ENCODE measurements at places on chromosomes 11 and 22.

DNA sequence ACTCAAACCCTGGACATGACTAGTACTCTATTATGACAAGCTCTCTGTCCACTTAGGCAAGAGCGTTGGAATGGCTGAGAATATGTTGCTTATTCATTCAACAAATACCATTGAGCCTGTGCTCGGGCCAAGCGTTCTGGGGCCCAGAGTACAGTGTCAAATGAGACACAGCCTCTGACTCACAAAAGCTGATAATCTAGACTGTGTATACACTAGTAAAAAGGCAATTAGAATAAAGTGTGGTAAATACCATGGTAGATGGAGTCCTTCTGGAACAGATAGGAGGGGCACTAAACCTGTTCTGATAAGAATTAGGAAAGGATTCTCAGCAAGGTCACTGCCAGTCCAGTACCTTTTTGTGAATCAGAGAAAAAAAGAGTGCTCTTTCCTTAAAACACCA lies 24.7 kb downstream of the KCNE3 start:
- no peak for DNase-seq

- peak; percentile 54 for DNase-seq
These were observed 6.8 kb downstream of the ST14 start for GRCh38 chr11:130166457-130166784.

DNA sequence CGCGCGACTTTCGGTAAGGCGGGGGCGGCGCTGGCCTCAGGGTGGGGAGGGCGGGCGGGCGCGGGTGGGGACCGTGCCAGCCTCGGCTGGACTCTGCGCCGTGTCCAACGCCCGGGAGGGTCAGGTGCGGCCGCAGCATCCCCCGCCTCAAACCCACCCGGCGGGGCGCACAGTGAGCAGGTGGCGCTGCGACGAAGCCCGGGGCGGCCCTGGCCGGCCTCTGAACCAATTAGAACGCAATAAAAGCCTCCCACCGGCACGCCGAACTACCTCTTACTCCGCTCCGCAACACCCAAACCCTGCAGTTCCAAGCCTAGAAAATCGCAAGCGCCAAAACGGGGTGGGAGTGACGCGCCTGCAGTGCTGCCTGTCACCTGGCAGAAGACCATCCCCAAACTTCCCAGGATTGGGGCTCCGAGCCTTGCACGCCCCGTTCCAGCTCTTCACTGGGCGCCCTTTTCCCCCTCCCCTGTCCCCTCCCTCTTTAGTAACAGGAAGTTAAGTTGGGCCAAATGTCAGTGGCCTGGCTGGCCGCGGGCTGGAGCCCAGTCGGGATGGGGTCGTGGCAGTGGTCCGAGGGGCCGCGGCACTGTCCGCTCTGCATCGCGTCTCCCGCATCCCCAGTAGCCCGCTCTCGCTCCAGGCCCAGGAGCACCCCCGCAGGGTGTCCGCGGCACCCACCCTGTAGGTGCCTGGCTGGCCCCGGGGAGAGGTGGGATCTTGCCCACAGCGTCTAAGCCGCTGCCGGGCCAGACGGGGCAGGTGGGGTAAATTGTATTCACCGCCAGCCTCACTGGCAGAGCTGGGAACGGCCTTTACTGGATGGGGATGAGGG lies 541 bp downstream of the MICAL2 start:
- peak; percentile 47 for DNase-seq

GRCh38 chr11:7501894-7502293 lies 11.9 kb upstream of the PPFIBP2 start:
- DNase-seq = no peak

DNA sequence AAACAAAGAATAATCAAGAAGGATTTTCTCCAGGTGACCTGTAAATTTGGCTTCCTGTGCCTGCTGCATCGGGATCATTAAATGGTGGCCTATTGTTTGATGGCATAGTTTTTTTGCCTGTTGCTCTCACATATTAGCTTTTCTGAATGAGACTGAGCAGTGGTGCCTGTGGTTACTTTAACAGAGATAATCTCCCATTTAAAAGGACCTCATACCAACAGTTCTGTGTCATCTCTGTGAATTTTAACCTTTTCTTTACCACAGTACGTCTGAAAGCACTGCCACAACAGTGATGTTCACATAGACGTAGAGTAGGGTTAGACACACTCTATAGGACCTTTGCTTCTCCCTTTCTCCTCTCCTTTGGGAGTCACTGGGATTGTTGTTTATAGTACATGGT lies 22.9 kb upstream of the RCE1 start:
- DNase-seq = no peak

DNA sequence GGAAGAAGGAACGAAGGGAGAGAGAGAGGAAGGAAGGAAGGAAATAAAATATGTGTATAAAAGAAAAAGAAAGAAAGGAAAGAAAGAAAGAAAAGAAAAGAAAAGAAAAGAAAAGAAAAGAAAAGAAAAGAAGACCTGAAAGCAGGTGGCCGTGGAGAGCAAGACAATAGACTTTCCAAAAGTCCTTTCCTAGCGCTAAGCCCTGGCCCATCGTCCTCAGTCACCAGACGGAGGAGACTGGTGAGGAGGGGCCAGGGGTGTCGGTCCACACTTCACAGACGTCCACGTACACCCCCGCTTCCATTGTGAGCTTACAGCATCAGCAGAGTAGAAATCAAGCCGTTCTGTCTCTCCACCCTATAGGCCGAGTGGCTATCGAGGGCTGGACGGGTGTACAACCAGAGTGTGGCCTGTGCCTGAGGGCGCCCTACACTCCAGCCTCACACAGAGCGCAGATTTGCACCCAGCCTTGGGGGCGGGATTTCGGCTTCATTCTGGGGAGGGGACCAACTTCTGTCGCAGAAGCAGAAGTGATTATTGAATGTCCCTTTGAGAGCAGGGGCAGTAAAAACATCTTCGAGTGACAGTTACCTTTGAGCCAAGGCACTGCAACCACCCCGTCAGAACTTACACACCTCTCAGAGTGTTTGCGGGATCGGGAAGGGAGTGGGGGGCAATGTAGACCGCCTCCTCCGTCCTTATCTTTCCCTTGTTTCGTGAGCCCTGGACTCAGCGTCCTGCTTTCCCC lies 2.0 kb upstream of the BSX start:
- no peak for DNase-seq

GRCh38 chr11:2535673-2536439 lies 91.0 kb downstream of the KCNQ1 start:
- DNase-seq = no peak

GRCh38 chr11:126573325-126573978 lies 218.0 kb downstream of the ST3GAL4 start:
- DNase-seq = no peak

DNA sequence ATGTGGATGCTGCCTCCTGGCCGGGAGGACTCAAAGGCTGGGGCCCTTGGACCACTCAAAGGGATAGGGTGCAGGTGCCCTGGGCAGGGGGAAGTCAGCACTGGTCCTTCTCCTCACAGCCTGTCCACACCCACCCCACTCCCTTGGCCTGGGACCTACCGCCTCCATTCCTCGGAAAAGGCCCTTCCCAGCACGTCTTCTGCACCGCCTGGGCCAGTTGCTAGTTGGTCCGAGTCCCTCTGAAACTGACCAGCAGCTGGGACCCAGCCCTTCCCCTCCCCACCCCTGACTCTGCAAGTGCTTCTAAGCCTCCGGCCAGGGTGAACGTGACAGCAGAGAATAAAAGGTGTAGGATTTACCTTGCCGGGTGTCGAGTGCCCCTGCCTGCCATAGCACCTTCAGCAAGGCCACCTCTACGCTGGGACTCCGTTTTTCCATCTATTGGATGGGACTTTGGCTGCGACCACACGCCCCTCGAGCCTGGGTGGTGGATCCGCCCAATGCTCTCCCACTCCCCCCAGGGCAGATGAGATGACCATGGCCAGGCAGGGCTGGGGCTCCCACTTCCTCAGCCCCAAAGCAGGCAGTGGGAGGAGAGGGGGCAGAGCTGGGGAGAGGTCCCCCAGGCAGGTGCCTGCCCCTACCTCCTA lies 37.3 kb downstream of the OSBPL5 start:
- no peak for DNase-seq

DNA sequence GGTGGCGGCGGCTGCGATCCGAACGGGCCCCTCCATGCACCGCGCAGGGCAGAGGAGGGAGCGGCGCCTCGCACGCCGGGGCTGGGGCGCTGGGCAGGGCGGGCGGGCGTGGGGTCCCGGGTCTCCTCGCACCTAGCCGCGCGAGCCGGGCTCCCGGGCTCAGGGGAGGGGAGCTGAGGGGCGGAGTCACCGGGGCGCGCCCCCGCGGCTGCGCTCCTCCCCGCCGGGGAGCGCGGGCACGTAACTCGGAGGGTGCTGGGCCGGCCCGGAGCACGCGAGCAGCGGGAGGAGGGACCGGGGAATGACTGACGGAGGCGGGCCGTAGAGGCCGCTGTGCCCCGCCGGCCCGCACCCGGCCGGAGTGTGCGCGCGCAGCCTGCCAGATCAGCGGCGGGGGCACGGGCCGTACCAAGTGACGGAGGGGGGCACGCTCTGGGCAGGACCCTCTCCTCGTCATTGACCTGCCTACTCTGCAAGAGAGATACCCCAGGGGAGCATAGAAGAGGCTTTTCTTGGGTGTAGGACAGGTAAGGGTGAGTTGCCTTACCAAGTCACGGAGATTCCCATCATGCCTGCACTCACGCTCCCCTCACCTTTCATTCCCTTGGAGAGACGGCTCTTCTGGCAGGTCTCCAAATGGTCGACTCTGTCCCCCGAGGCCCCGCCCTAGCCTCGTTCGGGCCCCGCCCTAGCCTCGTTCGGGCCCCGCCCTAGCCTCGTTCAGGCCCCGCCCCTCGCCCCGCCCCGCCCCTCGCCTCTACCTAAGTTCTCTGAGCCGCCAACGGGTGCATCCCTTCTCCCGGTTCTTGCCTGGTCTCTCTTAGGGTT lies at the start of gene CDON:
Gene CDON, minus strand, starts transcription at position 188 of the 828 bp plus-strand sequence. CDS start 39,390 bp downstream, outside the sequence.
- peak; percentile 43 for DNase-seq

GRCh38 chr22:20444325-20444724 lies 6.7 kb upstream of the SCARF2 start:
- no peak for DNase-seq

DNA sequence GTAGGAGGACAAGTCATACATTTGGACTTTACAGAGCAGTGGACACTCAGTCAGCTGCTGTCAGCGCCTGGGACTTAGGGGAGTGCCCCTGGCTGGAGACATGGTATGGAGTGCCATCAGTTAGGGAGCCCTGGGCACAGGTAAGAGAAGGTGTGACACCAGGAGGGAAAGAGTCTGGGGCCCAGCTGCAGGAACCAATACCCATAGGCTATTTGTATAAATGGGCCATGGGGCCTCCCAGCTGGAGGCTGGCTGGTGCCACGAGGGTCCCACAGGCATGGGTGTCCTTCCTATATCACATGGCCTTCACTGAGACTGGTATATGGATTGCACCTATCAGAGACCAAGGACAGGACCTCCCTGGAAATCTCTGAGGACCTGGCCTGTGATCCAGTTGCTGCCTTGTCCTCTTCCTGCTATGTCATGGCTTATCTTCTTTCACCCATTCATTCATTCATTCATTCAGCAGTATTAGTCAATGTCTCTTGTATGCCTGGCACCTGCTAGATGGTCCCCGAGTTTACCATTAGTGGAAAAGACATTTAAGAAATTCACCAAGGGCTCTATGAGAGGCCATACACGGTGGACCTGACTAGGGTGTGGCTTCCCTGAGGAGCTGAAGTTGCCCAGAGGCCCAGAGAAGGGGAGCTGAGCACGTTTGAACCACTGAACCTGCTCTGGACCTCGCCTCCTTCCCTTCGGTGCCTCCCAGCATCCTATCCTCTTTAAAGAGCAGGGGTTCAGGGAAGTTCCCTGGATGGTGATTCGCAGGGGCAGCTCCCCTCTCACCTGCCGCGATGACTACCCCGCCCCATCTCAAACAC lies 850 bp upstream of the MIF start:
- DNase-seq = no peak

GRCh38 chr22:42385696-42386095 lies 46.5 kb downstream of the NFAM1 start:
- DNase-seq = no peak

- DNase-seq = no peak
These were observed 21.9 kb downstream of the OR5B21 start for GRCh38 chr11:58485961-58486360.

Data from CD14-positive monocyte (primary cell).